CD4-positive, alpha-beta T cell (primary cell): ENCODE measurements at places on chromosomes 3 and 15. TPM values are rescaled to one million over a fixed set of nuclear protein-coding genes. Genes with fewer than 3 reads are reported as not detected.

The CLDN1 gene
- total RNA-seq: 0.95 TPM

The LRRIQ4 gene
- total RNA-seq: not detected

The NRG4 gene
- not detected for total RNA-seq

The UACA gene
- 1.1 TPM for total RNA-seq

The OIP5 gene
- total RNA-seq: 0.36 TPM

The RTP1 gene
- total RNA-seq: not detected

The ACTRT3 gene
- not detected for total RNA-seq

The CSPG4 gene
- total RNA-seq: not detected

The PLSCR2 gene
- not detected for total RNA-seq

The AGBL1 gene
- not detected for total RNA-seq

DNA sequence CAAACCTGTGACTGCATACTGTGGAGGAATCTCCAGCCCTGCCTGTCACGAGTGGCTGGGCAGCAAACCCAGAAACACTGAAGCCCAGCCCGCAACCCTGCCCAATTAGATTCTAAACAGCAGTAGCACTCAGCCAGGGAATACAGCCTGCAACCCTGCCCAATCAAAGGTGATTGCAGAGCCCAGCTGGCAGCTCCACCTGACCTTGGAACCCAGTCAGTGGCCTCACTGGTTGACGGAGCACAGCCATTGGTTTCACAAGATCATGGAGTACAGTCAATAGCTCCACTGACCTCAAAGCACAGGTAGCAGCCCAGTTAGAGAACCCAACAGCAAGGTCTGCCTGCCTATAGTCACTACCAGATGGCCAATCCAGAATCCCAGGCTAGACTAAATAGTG, 35.2 kb upstream of the MYLK start:
- no peaks in the 10 kb centered on the region for H3K27me3 ChIP-seq
- no peaks in the 10 kb centered on the region for H3K4me1 ChIP-seq
- no peak for DNase-seq
- H3K4me3 ChIP-seq: no peak overlapping the region
- H3K36me3 ChIP-seq: peaks cover 3% of the 10 kb centered on the region

- no peak for DNase-seq
- no peak overlapping the region for H3K27ac ChIP-seq
- H3K27me3 ChIP-seq: peaks cover 6% of the 10 kb centered on the region
- H3K4me3 ChIP-seq: no peak overlapping the region
These were observed 178.6 kb upstream of the SMAD3 start for GRCh38 chr15:66886686-66887273.

GRCh38 chr15:45134682-45135604, 5.1 kb downstream of the DUOX1 start:
- H3K4me1 ChIP-seq: peaks cover 20% of the 10 kb centered on the region
- no peak overlapping the region for H3K27ac ChIP-seq

GRCh38 chr3:124059580-124059979, 67.7 kb upstream of the ROPN1 start:
- H3K4me3 ChIP-seq: no peak overlapping the region
- no peaks in the 10 kb centered on the region for H3K4me1 ChIP-seq
- H3K27me3 ChIP-seq: peaks cover 2% of the 10 kb centered on the region
- no peak overlapping the region for H3K27ac ChIP-seq

DNA sequence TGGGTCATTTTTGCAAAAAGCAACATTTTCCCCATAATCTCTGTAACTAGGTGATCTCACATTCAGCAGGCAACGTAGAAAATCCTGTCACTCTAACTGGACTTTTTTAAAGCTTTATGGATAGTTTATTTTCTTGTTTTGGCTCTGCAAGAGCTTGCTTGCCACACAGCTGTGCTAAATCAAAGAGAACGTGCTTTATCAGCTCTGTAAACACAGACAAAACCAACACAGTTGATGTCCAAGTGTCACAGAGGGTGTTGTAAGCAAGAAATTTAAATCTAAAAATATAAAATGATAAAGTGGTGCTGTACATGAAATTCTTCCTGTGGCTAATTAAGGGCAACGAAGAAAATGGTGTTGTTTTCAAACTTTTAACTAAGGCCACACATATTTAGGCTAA, 97.5 kb upstream of the STAC start:
- DNase-seq: no peak
- no peaks in the 10 kb centered on the region for H3K4me1 ChIP-seq
- H3K27me3 ChIP-seq: no peaks in the 10 kb centered on the region
- no peak overlapping the region for H3K27ac ChIP-seq
- H3K4me3 ChIP-seq: no peak overlapping the region
- H3K36me3 ChIP-seq: no peaks in the 10 kb centered on the region

DNA sequence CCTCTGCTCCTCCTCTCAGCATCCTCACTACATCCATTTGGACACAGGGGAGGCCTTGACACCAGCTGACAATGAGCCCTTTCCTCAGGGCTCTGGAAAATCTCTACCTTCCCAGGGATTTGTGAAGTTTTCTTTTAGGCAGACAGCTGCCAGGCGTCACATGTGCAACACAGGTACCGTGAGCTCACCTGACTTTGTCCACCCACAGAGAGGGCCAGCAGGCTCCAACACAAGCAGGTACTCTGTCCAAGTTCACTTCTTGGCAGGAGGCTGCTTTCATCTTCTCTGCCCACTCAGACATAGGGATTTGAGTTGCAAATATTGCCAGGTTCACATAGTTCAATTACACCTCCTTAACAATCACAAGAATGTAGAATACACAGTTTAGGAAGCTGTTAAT, 15.3 kb upstream of the MINAR1 start:
- no peak overlapping the region for H3K27ac ChIP-seq
- H3K4me3 ChIP-seq: no peak overlapping the region
- H3K4me1 ChIP-seq: no peaks in the 10 kb centered on the region
- H3K27me3 ChIP-seq: no peaks in the 10 kb centered on the region

DNA sequence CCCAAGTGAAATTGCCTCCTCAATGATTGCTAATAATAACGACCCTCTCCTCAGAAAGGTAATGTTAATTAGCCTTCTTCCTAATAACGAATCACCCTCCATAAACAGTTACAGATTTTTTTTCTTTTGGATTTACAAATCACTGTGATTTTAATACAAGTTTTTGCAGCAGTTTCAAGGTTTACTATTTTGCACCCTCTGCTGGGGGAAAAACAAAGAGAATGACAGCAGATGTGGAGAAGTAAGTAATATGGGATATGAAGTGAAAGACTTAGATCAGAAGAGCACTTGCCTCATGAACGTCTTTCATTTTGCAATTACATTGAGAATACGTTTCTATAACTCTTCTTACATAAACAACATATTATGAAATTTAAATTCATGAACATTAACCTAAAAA, 16.1 kb upstream of the CNTN3 start:
- no peak overlapping the region for H3K4me3 ChIP-seq
- H3K36me3 ChIP-seq: no peaks in the 10 kb centered on the region
- H3K4me1 ChIP-seq: no peaks in the 10 kb centered on the region
- H3K27me3 ChIP-seq: no peaks in the 10 kb centered on the region

DNA sequence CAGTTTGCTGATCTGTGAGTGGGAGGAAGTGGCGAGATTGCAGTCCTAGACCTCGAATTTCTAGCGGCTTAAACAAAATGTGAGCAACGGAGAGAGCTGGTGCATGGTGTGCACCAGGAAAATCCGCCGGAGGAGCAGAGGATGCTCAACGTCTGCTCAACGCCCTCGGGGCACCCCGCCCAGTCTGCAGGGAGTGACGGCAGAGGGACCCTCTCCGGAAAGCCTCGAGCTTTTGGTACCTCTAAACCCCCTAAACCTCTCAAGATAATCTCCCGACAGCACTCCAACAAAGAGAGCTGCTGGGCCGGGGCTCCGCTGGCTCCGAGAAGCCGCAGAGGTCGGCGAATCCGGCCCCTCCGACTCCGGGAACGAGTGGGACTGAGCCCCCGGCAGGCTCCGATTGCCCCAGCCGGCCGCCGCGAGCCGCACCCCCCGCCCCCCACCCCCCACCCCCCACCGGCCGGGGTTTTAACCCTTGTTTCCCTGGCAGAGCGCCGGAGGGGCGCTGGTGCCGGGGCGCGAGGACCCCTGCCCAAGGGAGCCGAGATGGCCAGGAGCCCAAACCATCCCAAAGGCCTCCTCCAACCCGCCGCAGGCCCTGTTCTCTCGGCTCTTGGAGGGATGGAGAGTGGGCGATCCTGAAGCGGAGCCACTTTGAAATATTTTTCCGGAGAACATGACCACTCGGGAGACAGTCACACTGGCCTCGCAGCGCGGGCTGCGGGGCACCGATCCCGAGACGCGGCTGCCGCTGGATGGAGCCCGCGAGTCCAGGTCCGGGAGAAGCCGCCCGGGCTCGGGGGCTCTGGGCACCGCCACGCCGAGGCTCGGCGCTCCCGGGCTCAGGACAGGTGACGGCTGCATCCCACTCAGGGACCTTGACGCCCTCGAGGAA, 1.5 kb downstream of the MEGF11 start:
- DNase-seq: peak; percentile 27
- H3K27ac ChIP-seq: no peak overlapping the region

DNA sequence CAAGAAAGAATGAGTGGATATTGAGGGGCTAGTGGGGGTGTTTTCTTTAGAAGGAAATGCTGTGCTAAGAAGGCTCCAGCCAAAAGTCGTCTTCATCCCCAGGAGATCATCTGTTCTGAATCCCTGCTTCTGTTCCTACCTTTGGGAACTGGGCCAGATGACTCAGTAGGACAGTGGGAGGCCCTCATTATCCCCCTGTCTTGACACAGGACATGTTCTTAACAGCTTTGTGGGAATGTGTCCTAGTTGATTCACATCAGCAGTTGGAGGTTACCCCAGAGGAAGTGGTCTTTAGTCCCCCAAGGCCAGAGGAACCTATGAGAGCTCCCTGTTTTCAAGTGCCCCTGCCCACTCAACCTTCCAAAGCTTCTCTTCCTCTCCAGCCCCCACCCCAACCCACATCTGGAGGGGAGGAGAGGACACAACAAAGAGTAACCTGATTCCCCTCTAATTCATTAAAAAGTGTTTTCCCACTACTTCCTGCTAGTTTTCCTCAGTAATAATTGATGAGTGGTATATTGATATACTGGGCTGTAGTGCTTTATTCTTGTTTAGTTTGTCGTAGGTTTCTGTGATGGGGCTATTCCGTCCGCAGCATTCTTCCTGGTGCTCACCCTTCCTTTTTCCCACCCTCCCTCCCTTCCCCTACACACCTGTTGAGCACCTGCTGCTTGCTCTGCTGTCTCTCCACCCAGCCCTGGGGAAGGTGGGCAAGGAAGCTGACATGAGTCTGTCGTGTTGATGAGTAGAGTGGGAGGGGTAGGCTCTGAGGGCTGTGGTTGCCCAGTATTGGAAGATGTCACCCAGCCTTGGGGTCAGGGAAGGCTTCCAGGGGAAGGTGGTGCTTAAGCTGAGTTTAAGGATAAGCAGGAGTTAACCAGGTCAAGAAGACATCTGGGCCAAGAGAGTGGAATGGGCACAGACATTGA, 9.3 kb downstream of the PXYLP1 start:
- no peaks in the 10 kb centered on the region for H3K27me3 ChIP-seq
- H3K4me1 ChIP-seq: peaks cover 46% of the 10 kb centered on the region
- H3K36me3 ChIP-seq: no peaks in the 10 kb centered on the region
- no peak overlapping the region for H3K27ac ChIP-seq
- H3K4me3 ChIP-seq: no peak overlapping the region
- DNase-seq: no peak

GRCh38 chr15:63491116-63491827, 13.1 kb upstream of the USP3 start:
- H3K27ac ChIP-seq: no peak overlapping the region
- no peaks in the 10 kb centered on the region for H3K36me3 ChIP-seq
- peaks cover 67% of the 10 kb centered on the region for H3K4me1 ChIP-seq
- H3K4me3 ChIP-seq: no peak overlapping the region

- H3K36me3 ChIP-seq: peaks cover 45% of the 10 kb centered on the region
- H3K27ac ChIP-seq: no peak overlapping the region
These were observed 136.3 kb downstream of the GHSR start for GRCh38 chr3:172312001-172312400.

DNA sequence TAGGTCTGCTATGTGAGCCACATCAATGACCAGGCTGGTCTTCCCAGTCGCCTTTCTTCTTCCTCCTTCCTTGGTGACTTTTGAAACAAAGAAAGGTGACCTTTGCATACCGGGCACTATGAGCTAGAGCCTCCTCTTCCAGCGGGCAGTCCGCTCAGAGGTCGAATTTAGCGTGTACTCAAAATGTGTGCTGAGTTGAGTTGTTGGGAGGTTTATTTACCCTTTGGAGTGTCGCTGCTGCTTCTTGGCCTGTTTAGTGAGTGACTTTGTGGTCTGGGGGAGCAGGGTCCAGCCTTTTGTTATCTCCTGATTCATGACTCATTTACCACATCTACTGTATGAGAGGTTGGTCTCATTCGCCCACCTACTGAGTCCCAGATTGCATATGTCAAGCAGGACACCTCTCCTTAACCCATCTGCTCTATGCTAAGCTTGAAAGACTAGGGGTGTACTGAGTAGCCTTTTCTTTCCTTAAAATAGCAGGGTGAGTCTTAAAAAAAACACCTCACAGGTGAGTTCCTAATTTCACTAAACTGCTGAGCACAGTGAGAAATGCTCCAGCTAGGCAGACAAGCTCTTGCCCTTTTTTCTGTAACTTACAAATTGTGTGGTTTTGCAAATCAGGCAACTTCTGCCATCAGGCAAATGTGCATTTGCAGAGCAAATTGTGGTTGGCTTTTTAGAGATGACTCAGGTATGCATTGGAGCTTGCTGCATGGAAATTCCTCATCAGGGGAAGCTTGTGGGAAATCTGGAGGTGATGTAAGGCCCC, 3.2 kb upstream of the SIAH2 start:
- no peaks in the 10 kb centered on the region for H3K36me3 ChIP-seq
- H3K4me3 ChIP-seq: no peak overlapping the region
- no peak overlapping the region for H3K27ac ChIP-seq
- H3K27me3 ChIP-seq: no peaks in the 10 kb centered on the region

DNA sequence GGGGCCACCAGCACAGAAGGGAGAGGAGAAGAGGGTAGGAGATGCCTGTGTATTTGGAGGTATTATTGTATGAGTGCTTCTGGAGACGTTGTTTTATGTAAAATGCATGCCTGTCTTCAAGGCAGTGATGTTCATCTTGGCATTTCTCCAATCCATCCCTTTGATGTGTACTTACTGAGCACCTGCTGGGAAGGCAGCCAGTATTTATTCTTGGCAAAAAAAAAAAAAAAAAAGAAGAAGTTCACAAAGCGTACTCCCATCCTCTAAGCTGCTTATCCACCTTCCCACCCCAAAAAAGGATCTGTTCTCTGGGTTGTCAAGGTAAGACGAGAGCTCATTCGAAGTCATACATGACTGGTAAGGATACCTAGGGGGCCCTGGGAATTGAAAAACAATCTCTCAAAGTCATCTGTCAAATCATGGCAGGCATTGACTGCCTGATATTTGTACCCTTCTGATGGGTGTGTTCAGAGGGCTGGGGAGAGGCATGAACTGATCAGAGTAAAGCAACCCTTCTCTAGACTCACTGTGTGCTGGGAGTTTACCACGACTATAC, 30.0 kb upstream of the SLC6A1 start:
- DNase-seq: no peak
- H3K36me3 ChIP-seq: no peaks in the 10 kb centered on the region
- H3K27ac ChIP-seq: no peak overlapping the region
- no peaks in the 10 kb centered on the region for H3K27me3 ChIP-seq

GRCh38 chr3:120568598-120568997, 27.5 kb upstream of the NDUFB4 start:
- no peak overlapping the region for H3K27ac ChIP-seq
- peaks cover 4% of the 10 kb centered on the region for H3K27me3 ChIP-seq
- no peaks in the 10 kb centered on the region for H3K4me1 ChIP-seq
- no peaks in the 10 kb centered on the region for H3K36me3 ChIP-seq
